ENCODE measurements at places on chromosomes 11 and 22.
A peak's percentile ranks its signal among the peaks of the same experiment; 100 is the strongest.

DNA sequence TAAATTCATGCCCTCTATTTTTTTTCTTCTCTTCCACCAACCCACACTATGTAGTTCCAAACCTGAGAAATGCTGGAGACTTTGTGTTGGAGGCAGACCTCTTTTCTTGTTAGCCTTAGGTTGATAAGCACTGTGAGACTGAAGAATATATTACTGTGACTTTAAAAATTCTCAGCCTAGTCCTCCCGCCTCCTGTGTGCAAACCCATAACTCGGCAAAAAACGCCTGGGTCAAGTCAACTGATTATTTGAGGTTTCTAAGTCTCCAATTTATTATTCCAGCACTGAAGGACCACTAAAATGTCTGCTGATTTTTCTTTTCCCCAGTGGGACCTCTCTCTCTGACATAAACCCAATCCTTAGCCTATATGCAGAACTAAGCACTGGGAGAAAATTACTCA, 1946.0 kb upstream of the RAG2 start:
- DNase-seq = no peak

- DNase-seq = no peak
Observed at GRCh38 chr11:899724-900123, 10.9 kb downstream of the CHID1 start.

DNA sequence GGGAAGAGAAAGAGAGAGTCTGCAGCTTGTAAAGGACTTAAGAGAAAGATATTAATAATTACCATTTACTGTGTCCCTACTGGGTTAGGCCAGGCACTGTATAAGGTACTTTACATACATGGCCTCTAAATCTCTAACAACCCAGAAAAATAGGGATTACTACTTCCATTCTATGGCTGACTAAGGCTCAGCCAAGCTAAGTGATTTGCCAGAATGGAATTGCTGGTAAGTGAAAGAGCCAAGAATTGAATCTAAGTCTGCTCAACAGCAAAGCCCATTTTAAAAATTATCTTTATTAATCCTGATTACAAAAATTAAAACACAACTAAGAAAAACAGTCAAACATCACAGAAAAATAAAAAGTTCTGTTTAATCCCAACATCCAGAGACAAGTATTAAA, 21.4 kb downstream of the XRRA1 start:
- DNase-seq = no peak

DNA sequence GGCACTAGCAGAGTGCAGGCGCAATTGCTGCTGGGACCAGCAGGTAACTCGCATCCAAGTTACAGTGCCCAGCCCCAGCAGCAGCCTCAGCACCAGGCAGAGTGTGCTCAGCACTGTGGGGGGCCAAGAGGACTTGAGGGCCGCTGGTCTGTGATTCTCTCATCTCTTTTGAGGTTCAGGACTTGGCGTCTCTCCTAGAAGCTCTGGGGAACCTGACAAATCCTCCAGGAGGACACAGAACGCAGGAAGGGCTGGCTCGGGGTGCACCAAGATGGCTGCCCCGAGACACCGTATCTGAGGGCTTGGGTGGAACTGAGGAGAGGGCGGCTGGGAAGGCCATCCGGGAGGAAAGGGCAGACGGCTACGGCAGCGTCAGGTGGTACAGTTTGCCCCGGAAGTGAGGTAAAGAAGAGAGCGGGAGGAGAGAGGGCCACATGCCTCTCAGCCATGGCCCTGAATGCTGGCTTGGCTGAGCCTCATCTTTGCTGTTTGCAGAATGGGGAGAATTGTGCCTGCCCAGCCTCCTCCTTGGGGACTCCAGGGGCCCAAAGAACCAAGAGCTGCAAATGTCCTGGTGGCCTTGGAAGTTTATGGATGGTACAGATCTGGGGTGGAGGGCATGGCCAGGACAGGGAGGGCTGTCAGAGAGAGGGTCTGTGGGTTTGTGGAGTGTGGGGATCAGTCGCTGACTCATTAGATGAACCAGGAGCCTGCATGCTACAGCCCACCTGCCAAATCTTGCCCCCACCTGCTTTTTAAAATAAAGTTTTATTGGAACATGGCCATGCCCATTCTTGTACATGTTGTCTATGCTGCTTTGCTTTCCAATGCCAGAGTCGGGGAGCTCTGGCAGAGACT, 78.0 kb downstream of the MYEOV start:
- DNase-seq = no peak

DNA sequence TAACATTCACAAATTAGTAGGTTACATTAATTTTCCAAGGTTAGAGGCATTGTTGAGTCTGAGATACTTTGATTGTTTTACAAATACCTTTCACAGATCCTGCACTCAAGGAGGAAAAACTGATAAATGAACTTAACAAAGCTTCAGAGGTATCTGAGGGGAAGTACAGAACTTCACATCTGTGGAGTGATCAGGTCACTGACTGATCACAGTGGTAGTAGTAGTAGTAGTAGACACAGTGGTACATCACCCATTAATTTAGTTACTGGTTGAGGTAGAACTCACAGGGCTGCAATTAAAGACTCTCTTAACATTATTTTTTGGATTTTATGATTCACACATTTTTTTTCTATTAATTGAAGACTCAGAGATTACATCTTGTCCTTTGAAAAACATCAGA, 56.7 kb downstream of the DCUN1D5 start:
- no peak for DNase-seq

GRCh38 chr11:104564921-104565582, 333.2 kb downstream of the CASP12 start:
- no peak for DNase-seq

DNA sequence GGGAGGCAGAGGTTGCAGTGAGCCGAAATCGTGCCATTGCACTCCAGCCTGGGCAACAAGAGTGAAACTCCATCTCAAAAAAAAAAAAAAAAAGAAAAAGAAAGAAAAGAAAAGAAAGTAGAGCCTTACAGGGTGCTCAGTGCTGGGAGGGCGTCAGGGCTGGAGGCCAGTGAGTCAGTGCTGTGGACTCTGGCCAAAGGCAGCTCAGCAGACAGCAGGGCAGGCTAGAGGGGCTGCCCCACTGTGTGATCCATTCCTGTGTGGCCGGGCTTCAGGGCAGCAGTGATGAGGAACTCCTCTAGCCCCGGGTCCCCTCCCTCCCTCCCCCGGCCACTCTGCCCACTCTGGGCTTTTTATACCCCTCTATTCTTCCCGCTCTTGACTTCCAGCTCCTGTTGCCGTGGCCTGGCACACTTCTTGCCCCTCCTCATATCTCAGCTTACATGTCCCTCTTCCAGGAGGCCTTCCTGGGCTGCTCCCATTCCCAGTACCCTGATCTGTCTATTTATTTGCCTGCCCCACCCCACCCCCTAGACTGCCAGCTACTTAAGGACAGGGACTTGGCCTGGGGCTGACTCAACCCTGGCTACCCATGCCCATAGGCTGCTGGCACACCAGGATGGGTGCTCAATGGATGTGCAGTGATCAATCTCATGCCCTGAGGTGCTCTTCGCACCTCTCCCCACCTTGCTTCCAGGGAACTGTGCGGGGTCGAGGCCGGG, 10.1 kb downstream of the SYT12 start:
- peak; percentile 20 for DNase-seq

GRCh38 chr22:30094804-30095203, 14.5 kb downstream of the HORMAD2 start:
- no peak for DNase-seq

DNA sequence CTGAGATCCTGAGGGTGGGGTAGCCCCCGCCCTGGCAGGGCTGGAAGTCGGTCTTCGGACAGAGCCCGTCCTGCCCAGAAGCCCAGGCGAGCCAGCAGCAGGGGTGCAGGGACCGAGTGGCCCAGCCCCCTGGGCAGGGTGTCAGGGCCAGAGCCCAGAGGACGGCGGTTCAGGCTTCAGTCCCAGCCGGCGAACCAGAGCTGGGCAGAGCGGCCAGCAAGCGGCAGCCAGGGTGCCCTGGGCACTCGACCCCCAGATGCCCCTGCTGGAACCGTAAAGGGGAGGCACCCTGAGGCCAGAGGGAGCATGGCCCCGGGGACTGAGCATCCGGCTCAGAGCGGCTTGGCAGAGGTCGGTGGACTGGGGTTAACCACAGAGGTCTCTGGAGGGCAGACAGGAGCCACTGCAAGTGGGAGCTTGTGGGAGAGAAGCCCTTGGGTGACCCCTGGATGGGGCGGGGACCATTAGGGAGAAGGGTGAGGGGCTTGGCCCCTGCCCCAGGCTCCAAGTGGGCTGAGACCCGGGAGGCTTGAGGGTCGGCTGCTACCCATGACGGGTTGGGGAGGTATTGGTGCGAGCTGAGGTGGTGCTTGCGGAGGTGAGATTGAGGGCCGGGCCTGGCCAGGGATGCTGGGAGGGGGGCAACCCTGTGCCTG, 15.9 kb downstream of the LSP1 start:
- DNase-seq = no peak

DNA sequence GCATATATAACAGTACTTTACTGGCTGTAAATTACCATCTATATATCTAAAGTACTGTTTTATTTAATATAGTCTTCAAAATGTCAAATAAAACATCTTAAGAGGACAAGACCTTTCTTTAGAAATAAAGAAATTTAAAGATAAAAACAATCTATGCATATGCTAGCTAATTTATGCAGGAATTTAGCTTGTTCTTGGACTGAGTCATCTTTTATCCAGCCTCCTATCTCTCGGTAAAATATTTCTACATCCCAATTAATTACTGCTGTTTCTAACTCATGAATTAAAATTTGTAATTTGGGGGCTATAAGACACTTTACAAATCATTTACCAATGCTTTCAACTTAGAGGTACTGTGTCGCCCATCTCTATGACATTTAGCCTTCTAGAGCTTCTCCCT, 72.8 kb upstream of the DDI1 start:
- no peak for DNase-seq

DNA sequence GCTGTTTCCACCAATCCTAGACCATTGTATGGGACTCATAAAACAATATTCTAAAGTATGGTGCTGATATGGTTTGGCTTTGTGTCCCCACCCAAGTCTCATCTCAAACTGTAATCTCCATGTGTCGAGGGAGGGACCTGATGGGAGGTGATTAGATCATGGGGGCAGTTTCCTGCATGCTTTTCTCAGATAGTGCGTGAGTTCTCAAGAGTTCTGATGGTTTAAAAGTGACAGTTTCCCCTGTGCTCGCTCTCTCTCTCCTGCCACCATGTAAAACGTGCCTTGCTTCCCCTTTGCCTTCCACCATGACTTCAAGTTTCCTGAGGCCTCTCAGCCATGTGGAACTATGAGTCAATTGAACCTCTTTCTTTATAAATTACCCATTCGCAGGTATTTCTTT, 29.2 kb upstream of the FEZ1 start:
- no peak for DNase-seq

- no peak for DNase-seq
Observed at GRCh38 chr11:86938900-86939880, 16.0 kb downstream of the FZD4 start.

DNA sequence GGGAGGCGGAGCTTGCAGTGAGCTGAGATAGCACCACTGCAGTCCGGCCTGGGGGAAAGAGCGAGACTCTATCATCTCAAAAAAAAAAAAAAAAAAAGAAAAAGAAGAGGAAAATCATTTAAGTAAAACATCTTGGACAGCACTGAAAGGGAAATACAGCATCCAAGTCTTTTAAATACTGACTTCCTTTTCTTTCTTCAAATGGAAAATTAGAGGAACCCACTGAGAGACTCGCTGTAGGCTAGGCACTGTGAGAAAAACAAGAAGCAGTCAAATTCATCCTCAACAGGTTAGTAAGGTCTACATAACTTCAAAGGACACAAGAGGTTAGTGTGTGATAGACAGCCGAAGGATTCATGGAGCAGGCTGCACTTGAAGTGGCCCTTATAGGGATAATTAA, 243.7 kb downstream of the BLID start:
- no peak for DNase-seq

- DNase-seq = no peak
Observed at GRCh38 chr11:41116970-41117369, 342.5 kb downstream of the LRRC4C start.

DNA sequence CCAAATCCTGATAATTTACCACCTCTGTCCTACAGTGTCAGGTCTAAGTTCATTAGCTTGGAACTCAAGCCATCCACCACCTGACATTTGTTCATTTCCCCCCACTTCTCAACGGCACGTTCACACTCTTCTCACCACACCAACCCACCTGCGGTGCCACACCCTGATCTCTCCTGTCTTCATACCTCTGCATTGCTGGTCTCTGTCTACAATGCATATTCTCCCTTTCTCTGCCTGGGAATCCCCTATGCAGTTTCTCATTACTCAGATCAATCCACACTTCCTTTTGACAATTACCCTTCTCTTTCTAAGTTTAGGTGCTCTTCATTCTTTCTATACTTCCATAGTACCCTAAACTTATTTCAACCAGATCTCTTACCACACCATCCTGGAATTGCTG, 20.4 kb upstream of the EMSY start:
- DNase-seq = no peak

- no peak for DNase-seq
Observed at GRCh38 chr22:45563362-45564040, 60.8 kb downstream of the FBLN1 start.

GRCh38 chr11:1906611-1907423, 12.7 kb upstream of the TNNT3 start:
- no peak for DNase-seq

DNA sequence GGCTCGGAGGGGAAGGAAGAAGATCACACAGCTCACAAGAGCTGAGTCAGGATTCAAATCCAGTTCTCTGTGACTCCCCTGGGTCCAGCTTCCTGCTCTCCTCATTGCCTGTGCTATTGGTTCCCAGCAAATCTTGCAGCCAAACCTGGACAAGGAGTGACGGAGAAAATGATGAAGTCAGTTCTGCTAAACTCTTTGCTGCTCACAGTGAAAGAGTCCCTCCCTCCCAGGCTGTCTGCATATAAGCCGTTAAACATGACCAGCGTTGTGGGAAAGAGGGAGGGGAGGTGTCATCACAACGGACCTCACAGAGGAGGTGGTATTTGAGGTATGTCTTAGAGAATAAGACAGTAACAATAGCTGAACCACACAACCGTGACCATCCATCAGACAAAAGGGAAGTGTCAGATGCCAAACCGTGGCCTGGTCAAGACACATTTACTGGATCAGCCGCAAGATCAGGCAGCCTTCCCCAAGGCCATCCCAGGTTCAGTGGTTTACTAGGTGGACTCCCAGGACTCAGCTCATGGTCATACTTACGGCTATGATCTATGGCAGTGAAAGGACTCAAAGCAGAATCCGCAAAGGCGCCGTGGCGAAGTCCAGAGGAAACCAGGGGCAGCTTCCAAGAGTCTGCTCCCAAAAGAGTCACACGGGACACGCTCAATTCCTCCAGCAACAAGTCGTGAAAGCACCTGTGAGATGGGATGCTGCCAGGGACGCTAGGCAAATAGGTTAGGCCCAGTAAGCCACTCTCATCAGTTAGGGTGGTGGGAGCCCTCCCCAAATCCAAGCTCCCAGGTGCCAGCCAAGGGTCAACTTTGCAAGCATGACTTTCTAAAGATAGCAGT, 2.8 kb upstream of the CYTH4 start:
- no peak for DNase-seq
